ENCODE measurements at places on chromosomes 16 and 17.

DNA sequence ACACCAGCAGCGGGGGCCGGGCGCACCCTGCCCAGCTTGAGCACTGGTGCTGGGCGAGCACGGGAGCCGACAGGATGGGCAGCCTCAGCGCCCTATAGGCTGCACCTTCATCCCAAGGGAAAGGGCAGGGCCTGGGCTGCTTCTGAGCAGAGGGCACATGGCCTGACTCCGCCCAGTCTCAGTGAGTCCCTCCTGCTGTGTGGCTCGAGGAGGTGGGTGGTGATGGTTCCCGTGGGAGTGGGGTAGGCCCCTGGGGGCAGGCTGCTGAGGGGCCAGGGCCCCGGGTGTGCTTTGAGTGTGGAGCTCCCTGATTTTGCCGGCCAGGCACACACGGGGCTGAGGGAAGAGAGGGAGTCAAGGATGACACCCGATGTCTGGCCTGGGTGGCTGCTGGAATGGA, 37.9 kb downstream of the TSC2 start:
- DNase-seq, result no peak

DNA sequence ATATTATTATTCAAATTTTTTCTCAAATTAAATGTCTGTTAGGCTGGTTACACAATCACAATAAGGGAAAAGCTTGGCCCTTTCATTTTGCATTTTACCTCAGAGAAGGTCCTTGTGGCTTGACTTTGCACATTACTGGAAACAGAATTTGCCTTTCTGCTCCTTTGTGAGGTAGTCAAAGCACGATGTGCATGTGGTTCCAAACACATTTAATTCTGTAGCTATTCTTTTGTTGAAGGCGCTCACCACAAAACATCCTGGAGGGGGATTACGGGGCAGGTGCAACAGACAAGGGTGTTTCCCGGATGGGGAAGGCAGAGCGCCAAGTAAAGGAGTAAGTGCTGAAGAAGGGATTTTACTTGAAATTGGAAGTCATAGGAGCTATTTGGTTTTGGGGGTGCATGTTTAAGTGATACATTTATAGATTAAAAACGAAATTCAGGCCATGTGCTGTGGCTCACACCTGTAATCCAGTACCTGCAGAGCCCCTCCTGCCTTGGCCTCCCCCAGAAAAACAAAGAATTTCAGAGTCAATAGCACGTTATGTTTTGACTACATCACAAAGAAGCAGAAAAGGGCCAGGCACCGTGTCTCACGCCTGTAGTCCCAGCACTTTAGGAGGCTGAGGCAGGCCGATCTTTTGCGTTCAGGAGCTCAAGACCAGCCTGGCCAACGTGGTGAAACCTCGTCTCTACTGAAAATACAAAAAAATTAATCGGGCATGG, 31.2 kb upstream of the TENT4B start:
- no peak for DNase-seq

GRCh38 chr16:14496786-14497185, 133.3 kb downstream of the PARN start:
- DNase-seq, result no peak

GRCh38 chr16:23072769-23073549, 76.3 kb downstream of the USP31 start:
- no peak for DNase-seq

DNA sequence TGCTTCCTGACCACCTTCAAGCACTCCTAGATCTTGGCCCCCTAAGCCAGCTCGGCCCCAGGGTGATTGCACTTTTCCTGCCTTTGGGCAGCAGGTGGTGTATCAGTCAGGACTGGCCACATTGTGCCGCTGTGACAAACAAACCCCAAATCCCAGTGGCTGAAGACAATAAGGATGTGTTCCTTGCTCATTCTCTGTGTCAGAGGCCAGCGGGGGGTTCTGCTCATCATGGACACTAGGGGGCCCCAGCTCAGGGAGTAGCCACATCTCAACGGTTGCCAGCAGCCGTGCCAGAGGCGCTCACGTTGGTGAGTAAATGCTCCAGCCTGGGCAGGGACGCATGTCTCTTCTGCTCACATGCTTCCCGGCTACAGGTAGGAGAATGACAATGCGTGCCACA, 60.4 kb downstream of the ZDHHC7 start:
- no peak for DNase-seq

GRCh38 chr16:62194828-62195227, 158.6 kb upstream of the CDH8 start:
- no peak for DNase-seq

GRCh38 chr17:62626719-62627218, 701 bp upstream of the MRC2 start:
- DNase-seq, result peak; percentile 86

- no peak for DNase-seq
Observed at GRCh38 chr17:79086609-79087427, 12.2 kb downstream of the ENGASE start.

- no peak for DNase-seq
Observed at GRCh38 chr17:51455211-51455610, 194.9 kb downstream of the UTP18 start.

- no peak for DNase-seq
Observed at GRCh38 chr16:22232277-22233036, 26.4 kb downstream of the EEF2K start.

- DNase-seq, result no peak
Observed at GRCh38 chr17:38656959-38657823, 17.6 kb downstream of the EPOP start.

- DNase-seq, result no peak
Observed at GRCh38 chr16:11948819-11949218, 7.0 kb upstream of the NPIPB2 start.

GRCh38 chr17:78168903-78169793, 767 bp downstream of the SYNGR2 start:
- DNase-seq, result no peak

DNA sequence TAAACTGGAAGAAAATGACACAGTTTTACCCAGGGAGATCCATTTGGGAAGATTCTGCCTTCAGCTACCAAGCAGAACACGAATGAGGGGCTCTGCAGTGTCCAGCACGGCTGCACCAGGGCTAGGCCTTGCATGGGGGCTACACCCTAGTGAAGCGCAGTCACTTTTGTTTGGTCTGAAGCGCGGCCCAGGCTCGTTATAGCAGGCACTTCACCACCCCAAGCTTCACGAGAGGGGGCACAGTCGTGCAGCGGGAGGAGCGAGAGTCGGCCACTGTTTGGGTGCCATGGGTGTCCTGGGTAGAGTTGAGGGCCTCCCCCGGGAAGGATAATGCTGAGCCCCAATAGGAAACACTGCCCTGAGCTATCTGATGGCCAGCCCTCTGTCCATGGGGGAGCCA, 21.6 kb upstream of the IL17C start:
- no peak for DNase-seq

GRCh38 chr17:82006468-82007227, 16.0 kb downstream of the CENPX start:
- DNase-seq, result no peak

- DNase-seq, result no peak
Observed at GRCh38 chr16:89138843-89139520, 32.6 kb upstream of the CDH15 start.

DNA sequence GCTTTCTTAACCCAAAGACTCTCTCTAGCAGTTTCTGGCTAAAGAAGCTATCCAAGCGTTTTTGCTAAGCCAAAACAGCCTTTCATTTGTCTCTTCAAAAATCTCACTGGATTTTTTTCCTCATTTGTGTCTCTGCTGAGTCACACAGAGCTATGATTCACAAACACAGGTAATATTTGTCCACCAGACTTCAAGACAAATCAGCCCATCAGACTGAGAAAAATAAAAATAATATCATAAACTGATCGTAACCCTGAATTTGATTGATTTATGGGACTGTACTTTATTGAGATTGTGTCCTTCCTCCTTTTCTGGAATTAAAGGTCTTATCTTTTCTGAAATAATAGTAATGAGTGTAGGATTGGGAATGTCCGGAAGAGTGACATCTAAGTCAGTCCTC, 25.8 kb downstream of the TRIM16 start:
- DNase-seq, result no peak

- DNase-seq, result no peak
Observed at GRCh38 chr17:17896746-17897145, 60.0 kb upstream of the SREBF1 start.

- no peak for DNase-seq
Observed at GRCh38 chr16:50979806-50980620, 171.1 kb downstream of the SALL1 start.

GRCh38 chr16:10684511-10685151, 10.1 kb downstream of the TEKT5 start:
- DNase-seq, result no peak

DNA sequence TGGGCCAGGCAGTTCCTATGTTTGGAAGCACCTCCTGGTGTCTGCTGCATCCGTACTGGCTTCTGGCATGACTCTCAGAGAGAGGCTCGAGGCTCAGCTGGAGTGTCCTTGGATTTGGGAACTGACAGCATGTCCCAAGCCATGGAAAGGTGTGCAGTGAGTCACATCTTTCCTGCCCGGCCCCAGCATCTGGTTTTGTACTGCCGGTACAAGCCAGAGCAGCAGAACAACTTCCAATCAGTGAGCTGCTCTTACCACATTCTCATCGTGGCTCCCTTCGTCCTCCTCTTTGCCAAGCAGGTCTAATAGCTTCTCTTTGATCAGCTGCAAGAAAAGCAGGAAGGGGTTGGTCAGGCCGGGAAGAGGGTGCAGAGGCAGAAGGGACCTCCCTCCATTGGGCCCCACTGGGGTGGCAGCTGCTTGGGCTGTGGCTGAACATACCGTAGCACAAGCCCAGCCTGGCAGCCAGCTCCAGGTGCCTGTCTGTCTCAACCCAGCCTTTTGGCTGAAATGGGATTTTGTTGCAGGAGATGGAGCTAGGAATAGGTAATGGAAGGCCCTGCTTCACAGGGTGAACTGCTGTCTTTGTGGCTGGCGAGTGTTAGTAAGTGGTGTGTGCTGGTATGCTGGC, 24.2 kb downstream of the SPACA3 start:
- DNase-seq, result no peak

GRCh38 chr17:80477647-80478478, 1.5 kb upstream of the NPTX1 start:
- no peak for DNase-seq

- no peak for DNase-seq
Observed at GRCh38 chr16:52603015-52603414, 56.1 kb upstream of the TOX3 start.

DNA sequence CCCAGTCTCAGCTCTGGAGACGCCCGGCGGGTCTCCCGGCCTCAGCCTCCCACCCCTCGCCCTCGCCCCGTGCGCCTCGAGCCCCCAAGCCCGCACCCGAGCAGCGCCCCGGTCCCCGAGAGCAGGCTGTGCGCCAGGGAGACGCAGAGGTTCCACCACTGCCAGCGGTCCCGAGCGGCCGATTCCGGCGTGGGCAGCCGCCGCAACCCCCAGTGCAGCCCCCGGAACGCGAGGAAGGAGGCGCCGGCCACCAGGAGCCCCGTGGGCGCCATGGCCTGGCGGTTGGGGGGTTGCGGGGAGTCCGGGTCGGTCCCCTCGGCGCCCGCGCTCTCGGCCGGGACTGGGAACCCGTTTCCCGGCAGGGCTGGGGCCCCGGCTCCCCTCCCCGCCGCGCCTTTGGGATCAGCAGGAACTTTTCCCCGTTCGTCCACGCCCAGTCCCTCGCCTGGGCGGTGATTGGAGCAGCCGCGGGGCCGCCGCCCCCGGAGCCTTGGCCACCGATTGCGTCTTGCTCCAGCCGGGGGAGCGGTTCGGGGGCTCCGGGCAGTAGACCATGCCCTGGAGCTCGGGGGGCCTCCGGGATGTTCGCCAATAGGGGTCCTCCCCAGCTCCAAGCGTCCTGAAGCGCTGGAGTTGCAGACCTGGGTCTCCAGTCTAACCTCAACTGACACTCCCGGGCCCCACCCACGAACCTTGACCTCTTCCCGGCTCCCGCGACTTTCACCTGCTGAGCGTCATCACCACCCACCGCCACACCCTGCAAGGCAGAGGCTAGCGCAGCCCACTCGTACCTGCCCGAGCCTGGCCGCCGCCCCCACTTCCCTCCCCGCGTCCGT, at the start of gene TLCD2:
Gene TLCD2 (minus strand): TSS at position 407 of the 836 bp plus-strand sequence. CDS start 135 bp downstream, at position 272.
- no peak for DNase-seq

DNA sequence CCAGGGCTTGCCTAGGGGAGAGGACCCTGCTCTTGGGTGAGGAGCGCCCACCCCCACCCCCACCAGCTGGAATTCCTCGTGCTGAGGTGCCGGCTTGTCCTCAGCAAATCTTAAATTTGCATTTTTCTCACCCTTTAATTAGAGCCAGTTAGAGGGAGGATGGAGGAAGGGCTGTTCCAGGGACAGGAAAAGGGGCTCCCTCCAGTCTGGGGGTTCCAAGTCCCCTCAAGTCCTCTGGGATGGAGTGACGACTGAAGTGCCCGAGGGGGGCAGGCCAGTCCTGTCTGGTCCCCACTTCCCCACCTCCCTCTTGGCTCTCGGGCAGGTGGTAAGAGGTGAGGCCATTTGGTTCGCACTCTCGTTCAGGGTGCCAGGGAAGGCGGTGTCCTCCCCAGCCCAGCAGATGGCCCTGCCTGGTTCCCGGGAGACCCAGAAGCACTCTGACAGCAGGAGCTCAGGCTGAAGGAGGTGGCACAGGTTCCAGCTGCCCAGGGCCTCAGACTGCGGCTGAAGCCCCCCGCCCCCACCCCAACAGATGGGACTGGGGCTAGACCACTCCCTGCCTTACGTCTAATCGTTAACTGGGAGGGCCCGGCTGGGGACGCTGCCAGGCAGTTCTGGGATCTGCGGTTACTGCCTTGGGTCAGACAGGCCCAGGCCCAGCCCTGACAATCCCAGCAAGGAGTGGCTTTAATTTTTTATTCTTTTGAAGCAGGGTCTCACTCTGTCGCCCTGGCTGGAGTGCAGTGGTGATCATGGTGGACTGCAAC, 2.2 kb downstream of the RAB26 start:
- no peak for DNase-seq

DNA sequence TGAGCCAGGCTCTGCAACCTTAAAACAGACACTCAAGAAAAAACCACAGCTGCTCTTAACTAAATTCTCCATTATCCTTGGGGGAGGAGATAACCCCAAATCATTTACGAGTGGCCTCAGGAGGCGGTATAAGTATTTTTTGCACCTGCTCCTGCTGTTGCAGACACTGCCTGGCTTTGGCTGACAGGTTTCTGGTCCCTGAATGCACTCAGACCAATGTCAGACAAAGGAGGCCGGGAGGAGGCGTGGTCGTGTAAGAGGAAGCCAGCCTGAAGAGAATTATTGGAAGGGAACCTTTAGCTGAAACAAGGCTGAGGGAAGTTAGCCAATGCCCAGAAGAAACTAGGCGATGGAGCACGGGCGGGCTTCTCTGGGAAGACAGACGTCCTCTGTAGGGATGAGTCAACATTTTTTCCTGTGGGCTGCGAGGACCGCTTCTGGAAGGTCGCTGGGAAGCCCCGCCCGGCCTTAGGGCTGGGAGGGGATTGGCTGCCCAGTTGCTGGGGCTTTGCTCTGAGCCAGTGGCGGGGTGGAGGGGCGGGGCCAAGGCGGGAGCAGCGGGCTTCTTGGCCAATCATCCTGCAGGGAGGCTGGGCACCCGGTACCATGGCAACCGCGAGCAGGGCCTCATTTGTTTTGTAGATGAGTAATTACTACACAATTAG, 82.3 kb downstream of the CCDC182 start:
- DNase-seq, result peak; percentile 90

All from skin of body (tissue), 3 donors.